ENCODE measurements at places on chromosomes 7 and 10.

GRCh38 chr7:77537136-77537777 lies at the start of gene PTPN12:
Gene PTPN12, plus strand, starts transcription at chr7:77537295. Its CDS starts 252 bp downstream, at chr7:77537547.
- peak; percentile 4 for DNase-seq

GRCh38 chr7:17342756-17343155 lies 44.3 kb downstream of the AHR start:
- no peak for DNase-seq

DNA sequence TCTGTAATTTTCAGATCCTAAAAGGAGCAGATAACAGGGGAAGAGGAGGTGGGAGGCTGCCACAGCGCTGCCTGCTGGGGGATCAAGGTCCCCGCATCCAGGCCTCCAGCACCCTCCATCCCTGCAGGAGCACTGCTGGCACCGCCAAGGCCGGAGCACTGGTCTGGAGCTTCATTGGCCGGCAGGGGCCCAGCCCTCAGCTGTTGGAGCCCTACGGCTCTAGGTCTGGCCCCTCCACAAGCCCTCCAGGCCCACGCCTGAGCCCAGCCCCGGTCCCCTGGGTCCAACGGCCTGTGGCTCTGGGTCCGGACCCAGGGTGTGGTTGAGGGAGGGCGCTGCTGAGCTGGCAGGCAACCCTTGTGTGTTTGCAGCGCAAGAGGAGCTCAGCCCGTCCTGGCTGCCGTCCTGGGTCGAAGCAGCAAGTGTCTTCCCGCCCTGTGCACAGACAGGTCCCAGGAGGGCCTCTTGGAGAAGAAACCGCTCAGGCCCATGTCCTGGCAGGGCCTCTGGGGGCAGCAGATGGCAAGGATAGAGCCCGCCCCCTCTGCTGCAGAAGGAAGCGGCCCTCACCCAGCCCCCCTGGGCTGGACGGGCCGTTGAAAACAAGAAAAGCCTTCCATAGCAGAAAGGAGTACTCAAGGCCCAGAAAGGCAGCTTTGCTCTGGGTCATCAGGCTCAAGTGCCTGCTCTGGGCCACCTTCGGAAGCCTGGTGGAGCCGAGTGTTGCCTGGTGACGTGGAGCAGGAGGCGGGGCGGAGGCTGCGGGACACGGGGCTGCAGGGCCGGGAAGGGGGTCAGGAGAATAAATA lies 54.3 kb upstream of the TNRC18 start:
- DNase-seq = no peak

GRCh38 chr10:14366760-14367159 lies 36.0 kb upstream of the FRMD4A start:
- no peak for DNase-seq

GRCh38 chr10:49827297-49827696 lies 65.2 kb upstream of the OGDHL start:
- no peak for DNase-seq

DNA sequence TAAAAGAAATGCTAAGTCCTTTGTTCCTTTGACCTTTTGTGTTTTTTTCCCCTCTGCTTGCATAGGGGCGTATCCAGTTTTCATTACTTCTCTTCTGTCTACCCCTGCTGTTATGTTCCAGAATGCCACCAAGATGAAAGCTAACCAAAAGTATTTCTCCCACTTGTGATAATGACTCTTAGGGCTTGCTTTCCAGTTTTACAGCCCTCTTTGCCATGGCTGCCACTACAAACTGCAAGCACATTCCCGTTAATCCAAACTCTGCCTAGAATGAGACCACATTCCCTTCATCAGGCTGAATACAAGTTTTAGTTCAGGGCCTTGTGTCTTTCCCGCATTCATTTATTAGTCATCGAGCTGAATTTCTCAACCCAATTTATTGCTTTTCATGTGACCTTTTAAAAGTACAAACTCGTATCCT lies 23.6 kb upstream of the CD36 start:
- no peak for DNase-seq

GRCh38 chr10:63171926-63172325 lies 38.8 kb downstream of the NRBF2 start:
- no peak for DNase-seq

- DNase-seq = no peak
These were observed 72.2 kb upstream of the RHEB start for GRCh38 chr7:151591866-151592265.

DNA sequence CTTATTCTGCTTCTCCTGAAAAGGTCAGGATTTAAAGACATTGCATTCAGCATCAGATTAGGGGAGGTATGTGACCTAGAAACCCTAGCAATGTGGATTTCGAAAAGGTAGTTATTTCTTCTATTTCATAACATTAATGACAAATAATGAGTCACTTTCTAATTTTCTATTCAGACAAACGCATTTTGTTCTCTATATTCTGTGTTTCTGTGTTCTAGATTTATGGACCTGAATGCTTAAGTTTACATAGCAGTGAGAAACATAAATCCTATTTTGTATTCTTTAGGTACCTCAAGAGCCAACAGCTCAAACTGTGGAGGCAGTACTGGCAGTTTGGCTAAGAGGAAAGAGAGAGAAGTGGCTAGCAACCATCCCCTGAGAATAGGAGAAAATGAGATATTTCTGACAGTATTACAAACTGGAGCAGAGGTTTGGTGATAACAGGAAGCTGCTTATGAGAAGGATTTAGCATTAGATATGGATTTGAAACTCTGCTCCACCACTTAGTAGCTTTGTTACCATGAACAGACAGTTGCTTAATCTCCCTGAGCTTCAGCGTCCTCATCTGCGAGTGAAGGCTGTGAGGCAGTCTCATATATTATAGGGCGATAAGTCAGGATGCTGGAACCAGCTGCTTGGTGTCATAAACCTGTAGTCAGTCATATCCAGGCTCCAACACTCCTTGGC lies 28.2 kb downstream of the CDK14 start:
- DNase-seq = no peak

GRCh38 chr7:93175219-93175618 lies 27.0 kb upstream of the SAMD9L start:
- no peak for DNase-seq

DNA sequence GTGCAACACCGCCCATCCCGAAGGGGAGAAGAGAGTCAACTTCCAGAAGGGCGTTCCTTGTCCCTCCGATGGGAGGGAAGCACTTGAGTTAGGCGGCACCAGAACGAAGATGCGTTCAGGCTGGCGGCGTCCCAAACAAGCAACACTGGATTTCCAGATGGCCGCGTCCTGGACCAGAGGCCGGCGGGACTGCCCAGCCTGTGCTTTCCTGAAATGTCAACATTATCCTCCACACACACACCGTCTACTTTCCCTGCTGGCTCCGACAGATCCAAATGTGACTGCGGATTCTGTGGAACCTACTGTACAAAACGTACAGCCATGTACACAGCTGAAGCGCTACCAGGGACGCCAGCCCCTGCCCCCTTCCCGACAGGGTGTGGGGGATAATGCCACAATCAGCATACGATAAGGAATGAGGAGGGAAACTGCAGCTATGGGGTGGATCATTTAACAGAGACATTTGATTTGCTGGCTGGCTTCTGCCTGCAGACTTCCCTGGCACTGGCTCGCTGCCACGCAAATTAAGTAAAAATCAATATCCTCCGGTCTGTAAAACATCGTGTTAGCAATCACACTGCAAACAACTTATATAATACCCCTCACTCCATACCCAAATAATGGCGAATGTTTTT lies 82.1 kb downstream of the ZRANB1 start:
- DNase-seq = no peak

DNA sequence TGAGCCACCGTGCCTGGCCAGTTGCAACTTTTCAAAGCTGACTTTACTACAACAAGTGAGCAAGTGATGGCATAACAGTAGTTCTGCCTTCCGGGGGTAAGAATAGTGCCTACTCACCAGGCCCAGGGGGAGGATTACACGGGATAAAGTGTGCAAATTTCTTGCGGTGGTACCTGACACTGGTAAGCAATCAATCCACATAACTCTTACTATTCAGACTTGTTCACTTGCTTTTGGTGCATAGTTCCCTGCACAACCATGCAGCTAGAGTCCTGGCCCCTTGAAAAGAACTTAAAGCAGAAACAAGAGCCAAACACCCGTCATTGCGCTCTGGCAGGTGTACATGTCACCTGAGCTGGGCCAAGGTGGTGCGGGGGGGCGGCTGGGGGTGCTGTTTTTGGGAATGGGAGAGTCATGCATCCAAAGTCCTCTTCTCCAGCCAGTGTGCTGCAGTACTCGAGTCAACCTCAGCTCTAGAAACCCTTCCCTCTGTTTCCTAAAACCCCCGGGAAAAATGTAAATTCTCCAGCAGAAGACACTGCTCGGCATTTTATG lies 5.4 kb upstream of the COBL start:
- DNase-seq = no peak

- DNase-seq = no peak
These were observed 5.3 kb upstream of the CUZD1 start for GRCh38 chr10:122850705-122851640.

- no peak for DNase-seq
These were observed 3.2 kb downstream of the NYAP1 start for GRCh38 chr7:100486753-100487446.

DNA sequence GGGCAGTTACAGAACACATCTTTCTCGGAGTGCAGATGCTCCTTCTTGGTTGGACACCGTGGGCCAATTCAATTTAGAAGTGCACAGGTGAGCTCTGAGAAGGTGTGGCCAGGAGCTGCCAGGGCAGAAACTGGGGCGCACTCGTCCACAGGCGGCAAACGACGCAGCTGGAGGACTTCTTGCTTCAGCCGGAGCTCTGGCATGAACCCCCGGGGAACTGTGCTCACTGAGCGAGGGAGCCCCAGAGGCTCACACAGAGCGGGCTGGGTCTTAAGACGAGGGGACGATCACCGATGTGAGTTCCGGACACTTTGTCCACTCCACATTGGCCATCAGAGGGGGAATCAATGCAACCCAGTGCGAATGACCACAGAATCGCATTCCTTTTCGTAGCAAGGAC lies 140.4 kb downstream of the ZMYND11 start:
- DNase-seq = no peak

DNA sequence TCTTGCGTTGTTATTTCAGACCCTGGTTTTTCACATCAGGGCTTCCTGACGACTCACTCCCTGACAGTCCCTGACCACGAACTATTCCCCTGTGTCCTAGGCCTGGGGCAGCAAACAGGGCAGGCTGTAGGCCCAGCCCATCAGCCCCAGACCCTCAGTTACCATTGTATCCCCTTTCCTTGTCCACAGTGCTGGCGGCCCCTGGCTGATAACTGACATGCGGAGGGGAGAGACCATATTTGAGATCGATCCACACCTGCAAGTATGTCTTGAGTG lies 50.5 kb upstream of the TRIM8 start:
- DNase-seq = no peak

- DNase-seq = no peak
These were observed 90.6 kb downstream of the MTPN start for GRCh38 chr7:135886345-135887132.

DNA sequence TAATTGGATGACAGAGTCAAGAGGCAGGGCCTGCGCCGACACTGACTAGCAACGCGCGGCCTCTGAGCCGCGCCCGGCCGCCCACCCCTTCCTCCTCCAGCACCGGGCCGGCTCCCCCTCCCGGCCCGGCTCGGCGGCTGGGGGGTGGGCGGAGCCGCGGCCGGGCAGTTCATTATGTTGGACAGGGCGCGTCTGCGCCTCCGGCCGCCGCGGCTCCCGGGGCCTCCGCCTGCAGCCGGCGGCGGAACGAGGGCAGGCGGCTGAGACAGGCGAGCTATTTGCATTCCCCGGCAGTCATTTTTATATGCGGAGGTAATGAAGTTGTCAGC lies 106.7 kb downstream of the SNX10 start:
- DNase-seq = peak; percentile 8

DNA sequence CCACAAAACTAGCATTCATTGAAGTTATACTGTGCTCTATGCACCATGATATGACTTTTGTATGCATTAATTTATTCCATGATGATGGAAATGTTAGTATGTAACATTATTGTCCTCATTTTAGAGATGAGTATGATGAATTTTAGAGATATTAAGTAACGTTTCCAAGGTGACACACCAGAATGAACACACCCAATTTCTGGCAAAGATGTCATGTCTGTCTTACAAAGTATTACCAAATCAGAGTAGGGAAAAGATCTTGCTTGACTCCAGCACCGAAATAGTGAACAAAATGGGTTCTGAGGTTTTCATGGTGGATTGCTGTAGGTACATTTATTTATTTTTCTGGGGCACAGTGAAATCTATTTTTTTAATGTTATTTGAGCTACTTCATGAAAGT lies 33.8 kb upstream of the COL1A2 start:
- DNase-seq = no peak

DNA sequence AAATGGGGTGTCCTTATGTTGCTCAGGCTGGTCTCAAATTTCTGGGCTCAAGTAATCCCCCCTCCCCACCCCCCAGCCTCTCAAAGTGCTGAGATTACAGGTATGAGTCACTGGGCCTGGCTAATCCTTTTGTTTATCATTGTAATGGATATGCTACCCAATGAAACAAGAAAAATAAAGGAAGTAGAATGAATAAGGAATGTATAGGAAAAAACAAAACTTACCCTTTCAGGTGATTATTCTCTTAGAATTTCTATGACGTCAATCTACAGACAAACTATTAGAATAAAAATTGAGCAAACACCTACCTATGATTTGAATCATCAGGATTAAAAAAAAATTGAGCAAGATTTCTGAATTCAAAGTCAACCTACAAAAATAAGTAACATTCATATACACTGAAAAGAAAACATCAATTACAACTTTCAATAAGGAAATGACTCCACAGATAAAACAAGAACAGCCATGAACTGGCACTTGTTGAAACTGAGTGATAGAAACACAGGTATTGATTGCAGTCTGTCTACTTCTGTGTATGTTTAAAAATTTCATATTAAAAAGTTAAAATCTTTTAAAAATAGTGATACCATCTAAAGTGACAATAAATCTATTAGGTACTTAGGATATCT lies 12.2 kb downstream of the ADAM12 start:
- DNase-seq = no peak

All from stimulated activated CD4-positive, alpha-beta T cell treated with anti-CD3 and anti-CD28 coated beads, TNF-alpha, amount 100 ng/mL, for 1 hour (primary cell).